ENCODE measurements at places on chromosomes 16 and 17. TPM values are rescaled to one million over a fixed set of nuclear protein-coding genes. Genes with fewer than 3 reads are reported as not detected.

ACE gene
- 2.5 TPM for total RNA-seq

CORO6 gene
- total RNA-seq: 19.3 TPM

MSLN gene
- not detected for total RNA-seq

FN3K gene
- total RNA-seq: 8.9 TPM

KIF18B gene
- under 0.01 TPM for total RNA-seq

RAMP2 gene
- total RNA-seq: 0.26 TPM

AATK gene
- 0.50 TPM for total RNA-seq

PLLP gene
- not detected for total RNA-seq

ATP2A3 gene
- total RNA-seq: 12.4 TPM

RSKR gene
- total RNA-seq: 4.1 TPM

NPIPA5 gene
- 3.1 TPM for total RNA-seq

CCL17 gene
- total RNA-seq: not detected

CDT1 gene
- 3.6 TPM for total RNA-seq

FGF11 gene
- total RNA-seq: 0.33 TPM

MEAK7 gene
- 17.3 TPM for total RNA-seq

KCNH6 gene
- not detected for total RNA-seq

NARF gene
- total RNA-seq: 30.0 TPM

CENPV gene
- 9.2 TPM for total RNA-seq

C1QTNF1 gene
- 45.2 TPM for total RNA-seq

HSF4 gene
- total RNA-seq: 31.3 TPM

KRT12 gene
- total RNA-seq: not detected

TTLL6 gene
- total RNA-seq: under 0.01 TPM

UBE2Z gene
- 55.2 TPM for total RNA-seq

CYGB gene
- 12.4 TPM for total RNA-seq

TEX14 gene
- total RNA-seq: under 0.01 TPM

CDH8 gene
- total RNA-seq: not detected

RASD1 gene
- total RNA-seq: 0.26 TPM

PRRT2 gene
- total RNA-seq: 2.1 TPM

ITFG1 gene
- total RNA-seq: 52.4 TPM

MYBBP1A gene
- total RNA-seq: 35.2 TPM

PPP1R27 gene
- under 0.01 TPM for total RNA-seq

CCL8 gene
- 0.26 TPM for total RNA-seq

SLC5A11 gene
- total RNA-seq: under 0.01 TPM

NOTUM gene
- total RNA-seq: 0.51 TPM

KLHL10 gene
- total RNA-seq: 0.33 TPM

DPEP3 gene
- total RNA-seq: not detected

DNAH3 gene
- total RNA-seq: not detected

ITGAD gene
- not detected for total RNA-seq

MAP2K6 gene
- total RNA-seq: 18.2 TPM

PALB2 gene
- total RNA-seq: 8.1 TPM

AIPL1 gene
- total RNA-seq: under 0.01 TPM

SSTR5 gene
- not detected for total RNA-seq

ABAT gene
- total RNA-seq: 1.8 TPM

COX6A2 gene
- not detected for total RNA-seq

ZACN gene
- not detected for total RNA-seq

REXO5 gene
- total RNA-seq: 9.1 TPM

KRT31 gene
- not detected for total RNA-seq

SMARCD2 gene
- total RNA-seq: 94.5 TPM

GAA gene
- total RNA-seq: 25.6 TPM

SPN gene
- total RNA-seq: not detected

KIF2B gene
- total RNA-seq: not detected

FAM171A2 gene
- total RNA-seq: 5.0 TPM

DNAI2 gene
- not detected for total RNA-seq

DLX3 gene
- total RNA-seq: not detected

PRCD gene
- 4.3 TPM for total RNA-seq

NOG gene
- total RNA-seq: 0.99 TPM

NDRG4 gene
- total RNA-seq: 1.8 TPM

SLC35G6 gene
- total RNA-seq: not detected
